ENCODE measurements at places on chromosomes 3 and 15.

DNA sequence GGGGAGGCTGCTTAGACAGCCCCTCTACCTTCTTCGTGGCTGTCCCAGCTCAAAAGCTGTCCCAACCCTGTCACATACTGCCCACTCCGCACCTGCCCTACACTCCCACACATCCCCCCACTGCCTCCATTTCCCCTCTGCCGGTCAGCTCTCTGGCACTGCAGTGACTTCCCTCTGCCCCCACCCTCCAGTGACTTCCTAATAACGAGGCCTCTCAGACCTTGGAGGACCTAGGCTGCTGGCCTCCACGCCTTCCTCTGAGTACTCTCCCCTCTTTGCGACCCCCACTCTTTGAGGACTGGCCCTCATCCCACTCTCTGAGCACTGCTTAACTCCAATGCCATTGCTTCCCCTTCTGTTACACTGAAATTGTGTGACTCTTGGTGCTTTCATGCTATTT lies 45.3 kb downstream of the KY start:
- no peak for DNase-seq

GRCh38 chr15:46251903-46252302 lies 617.1 kb downstream of the SQOR start:
- no peak for DNase-seq

DNA sequence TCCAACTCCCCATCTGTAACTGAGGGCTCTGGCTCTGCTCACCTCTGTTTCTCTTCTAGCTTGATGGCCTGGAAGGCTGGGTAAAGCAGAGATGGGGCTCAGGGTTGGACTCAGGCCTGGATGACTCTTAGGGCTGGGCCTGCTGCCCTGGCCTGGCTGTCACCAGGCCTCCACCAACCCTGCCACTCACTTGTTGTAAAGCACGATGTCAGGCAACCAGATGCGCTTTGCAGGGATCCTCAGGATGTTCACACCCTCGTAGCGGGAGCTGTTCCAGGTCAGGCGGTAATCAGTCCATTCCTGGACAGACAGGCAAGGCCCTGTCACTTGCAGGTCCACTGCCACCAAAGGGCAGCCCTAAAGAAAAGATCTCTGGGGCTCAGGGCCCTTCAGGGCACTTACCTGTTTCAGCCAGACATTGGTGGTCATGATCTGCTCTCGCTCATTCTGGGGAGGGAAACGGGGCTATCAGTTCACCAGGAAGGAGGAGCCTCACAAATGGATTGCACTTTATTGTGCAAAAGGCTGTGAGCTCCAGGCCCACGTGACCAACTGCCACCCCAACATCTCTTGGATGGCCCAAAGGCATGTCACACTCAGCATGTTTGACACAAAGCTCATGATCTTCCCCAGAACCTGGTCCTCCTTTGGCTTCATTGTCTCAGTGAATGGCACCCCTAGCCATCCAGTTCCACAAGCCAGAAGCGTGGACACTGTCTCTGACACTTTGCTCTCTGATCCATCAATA lies 9.9 kb downstream of the CHRNB4 start:
- DNase-seq = no peak

- no peak for DNase-seq
Observed at GRCh38 chr15:80461356-80462095, 57.3 kb downstream of the ARNT2 start.

DNA sequence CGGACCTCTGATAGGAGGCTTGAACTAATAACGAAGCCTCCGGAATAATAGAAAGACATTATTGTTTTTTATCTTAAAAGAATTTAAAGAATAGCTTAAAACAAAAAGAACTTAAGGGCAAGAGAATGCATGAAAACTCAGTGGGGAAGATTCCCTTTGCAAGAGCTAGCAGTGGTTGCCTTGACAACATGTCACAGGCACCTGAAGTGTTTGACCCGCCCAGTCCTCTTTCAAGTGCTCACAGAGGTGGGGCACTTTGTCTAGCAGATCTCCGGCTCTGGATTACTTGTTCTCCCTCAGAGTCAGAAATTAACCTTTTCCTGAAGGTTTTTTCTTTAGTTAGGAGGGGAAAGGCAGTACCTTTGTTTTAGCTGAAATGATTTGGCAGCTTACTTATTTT lies 37.8 kb downstream of the LARS2 start:
- no peak for DNase-seq

GRCh38 chr3:126557761-126558160 lies 971 bp downstream of the C3orf22 start:
- DNase-seq = no peak

DNA sequence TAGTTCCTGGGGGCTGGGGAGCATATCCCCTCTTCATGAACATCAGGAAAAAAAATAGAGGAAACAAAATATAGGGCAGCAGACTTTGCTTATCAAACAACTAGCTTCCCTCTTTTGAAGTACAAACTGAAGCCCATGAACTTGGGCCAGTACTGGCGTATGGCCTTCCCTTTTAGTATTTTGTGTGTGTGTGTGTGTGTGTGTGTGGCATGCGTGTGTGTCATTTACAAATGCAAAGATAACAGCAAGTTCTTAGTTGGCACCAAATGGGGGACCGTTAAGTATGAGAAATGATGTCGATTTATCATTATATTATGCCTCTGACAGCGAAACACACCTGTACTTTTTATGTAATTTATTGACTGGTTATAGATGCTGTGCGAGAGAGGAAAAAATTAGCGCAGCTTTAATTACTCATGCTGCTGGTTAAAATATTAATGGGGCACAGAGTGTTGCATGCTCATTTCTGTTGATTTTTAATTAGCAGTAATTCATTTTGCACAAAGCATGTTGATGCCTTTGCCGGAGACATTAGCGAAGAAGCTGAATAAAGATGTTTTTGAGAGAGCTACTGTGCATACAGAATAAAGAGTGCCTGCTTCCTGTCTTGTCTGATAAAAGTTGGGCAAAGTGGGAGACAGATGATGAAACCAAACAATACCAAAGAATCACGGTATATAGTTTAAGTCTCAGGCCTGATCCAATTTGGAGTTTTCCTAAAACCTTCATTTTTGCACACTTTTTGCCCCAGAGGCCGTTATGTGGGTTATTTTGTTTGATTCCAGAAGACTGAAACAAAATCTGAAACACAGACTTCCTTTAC lies 297.1 kb downstream of the SATB1 start:
- DNase-seq = no peak

DNA sequence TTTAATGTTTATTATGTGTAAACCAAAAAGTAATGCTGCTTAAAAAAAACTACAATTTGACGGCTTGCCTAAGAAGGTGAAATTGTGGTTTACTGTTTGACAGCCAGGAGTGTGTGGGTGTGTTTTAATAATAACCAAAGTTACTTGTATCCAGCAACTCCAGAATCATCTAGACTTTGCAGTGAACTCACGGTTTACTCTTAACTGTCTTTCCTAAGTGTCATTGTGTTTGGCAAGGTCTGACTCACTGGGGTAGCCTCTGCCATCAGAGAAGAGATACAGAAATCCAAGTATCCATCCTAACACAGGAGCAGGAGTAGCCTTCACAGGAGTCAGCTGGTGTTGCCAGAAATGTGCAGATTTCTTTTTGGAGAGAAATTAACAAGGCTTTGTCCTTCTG lies 151.1 kb downstream of the CTNNB1 start:
- DNase-seq = no peak

DNA sequence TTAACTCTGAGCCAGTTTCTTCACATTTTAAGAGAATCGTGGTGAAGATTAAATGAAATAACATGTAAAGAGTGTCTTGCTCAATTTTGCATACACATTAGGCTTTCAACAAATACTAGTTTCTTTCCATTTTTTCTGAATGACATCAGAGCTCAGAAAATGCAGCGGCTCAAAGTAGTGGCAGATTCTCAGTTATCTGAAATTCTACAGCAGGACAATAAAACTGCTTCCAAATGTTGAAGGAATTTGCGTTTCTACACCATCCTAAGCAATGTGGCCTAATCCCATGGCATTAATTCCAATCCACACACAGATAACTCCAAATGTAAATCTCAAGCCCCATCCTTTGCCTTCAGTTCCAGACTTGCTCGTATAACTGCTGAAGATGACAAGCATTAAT lies 115.8 kb downstream of the PLCH1 start:
- no peak for DNase-seq

DNA sequence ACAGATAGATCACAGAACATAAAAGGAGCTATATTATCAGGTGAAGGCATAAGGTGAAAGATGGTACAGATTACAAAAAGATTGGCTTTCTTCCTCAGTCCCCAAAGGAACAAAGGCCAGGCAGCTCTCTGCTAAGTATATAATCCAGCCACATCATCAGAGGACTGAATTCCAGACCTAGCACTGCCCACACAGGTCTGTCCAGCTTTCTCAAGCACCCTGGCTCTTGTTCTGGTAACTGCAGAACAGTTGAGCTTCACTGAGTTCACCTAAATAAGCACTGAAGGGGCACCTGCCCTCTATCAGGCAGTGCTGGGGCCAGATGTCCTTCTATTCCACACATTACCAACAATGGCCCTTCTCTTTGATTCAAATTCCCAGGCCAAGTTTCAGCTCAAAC lies 6.3 kb downstream of the DUOXA1 start:
- no peak for DNase-seq

DNA sequence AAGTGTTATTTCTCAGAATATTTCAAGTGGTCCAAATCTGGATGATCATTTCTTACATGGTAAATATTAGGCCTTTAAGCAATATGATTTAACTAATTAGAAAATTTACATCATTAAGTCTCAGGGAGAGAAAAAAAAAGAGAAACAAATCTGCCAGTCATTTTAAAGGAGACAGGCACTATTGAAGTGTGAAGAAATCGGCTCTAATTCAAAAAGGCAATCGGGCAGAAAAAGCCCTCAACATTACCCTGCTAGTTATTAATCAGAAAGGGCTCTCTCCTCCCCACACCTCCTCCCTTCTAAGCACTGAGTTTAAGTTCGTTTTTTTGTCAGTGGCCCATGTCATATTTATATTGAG lies 215.9 kb downstream of the MEIS2 start:
- DNase-seq = no peak

All from cardiac septum (tissue), 1 donor.